ENCODE measurements at places on chromosomes 1 and 21.

GRCh38 chr1:2821373-2821955 lies 20.0 kb upstream of the TTC34 start:
- no peak for DNase-seq

- DNase-seq = no peak
These were observed 192.9 kb downstream of the RHOU start for GRCh38 chr1:228927946-228928898.

GRCh38 chr21:43209575-43210453 lies 41.0 kb downstream of the CRYAA start:
- no peak for DNase-seq

DNA sequence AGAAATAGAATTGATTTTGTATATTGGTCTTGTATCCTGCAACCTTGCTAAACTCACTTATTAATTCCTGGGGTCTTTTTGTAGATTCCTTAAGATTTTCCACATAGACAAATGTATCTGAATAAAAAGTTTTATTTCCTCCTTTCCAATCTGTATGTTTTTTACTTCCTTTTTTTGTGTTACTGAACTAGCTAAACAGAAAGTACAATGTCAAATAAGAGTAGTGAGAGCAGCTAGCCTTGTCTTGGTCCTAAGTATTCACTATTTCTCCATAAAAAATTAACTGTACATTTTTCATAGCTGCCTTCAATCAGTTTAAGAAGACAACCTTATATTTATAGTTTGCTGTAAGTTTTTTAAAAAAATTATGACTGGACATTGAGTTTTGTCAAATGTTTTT lies 74.9 kb downstream of the FASLG start:
- no peak for DNase-seq

- no peak for DNase-seq
These were observed 213.0 kb downstream of the BRINP2 start for GRCh38 chr1:177383715-177384114.

- no peak for DNase-seq
These were observed 210.0 kb downstream of the HLX start for GRCh38 chr1:221089273-221089672.

GRCh38 chr1:43358121-43358745 lies 548 bp upstream of the CDC20 start:
- DNase-seq = no peak

DNA sequence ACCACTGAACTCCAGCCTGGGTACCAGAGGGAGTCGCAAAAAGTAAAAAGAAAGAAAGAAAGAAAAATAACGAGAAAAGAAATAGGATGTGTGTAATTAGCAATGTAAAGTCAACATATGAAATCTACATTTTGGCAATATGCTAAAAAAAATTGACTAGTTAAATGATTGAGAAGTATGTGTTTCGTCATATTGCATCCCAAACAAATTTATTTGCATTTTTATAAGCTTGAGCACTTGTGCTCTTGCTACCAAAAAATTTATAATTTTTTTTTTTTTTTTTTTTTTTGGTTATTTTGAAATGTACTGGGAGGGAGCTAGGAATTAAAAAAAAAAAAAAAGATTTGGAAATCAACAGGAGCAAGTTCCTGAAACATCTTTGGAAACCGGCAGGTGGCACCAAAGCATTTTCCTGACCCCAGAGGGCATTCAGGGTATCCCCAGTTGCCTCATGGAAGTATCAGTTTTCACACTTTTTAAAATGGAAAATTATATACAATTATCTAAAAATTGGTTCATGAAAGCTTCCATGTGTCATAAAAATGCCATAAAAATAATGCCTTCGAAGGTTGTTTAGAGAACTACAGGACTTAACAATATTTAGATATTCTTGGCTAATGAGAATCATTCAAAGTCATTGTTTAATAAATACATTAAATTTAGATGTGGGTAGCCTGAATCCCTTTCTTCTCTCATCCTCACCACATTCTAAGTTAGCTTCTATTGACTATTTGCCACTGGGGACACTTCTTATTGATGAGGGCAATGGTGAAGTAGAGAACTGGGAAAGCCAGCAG lies 4.8 kb upstream of the HEATR1 start:
- DNase-seq = no peak

DNA sequence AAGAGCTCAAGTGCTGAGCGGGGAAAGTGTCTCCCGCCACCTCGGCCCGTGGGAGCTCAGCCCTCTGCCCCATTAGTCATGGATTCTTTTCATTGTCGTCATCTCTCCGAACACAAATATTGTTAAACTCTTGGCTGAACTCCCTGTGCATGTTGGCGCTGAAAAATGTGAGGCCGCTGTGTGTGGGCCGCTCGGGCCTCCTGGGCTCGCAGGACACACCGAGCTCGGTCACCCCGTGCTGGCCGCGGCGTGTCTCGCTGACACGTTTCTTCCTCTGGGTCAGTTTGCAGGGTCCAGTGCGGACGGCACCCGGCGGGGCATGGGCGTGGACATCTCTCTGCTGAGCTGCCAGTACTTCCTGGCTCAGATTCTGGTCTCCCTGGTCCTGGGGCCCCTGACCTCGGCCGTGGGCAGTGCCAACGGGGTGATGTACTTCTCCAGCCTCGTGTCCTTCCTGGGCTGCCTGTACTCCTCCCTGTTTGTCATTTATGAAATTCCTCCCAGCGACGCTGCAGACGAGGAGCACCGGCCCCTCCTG lies 25.6 kb downstream of the SLC45A1 start:
- DNase-seq = no peak

DNA sequence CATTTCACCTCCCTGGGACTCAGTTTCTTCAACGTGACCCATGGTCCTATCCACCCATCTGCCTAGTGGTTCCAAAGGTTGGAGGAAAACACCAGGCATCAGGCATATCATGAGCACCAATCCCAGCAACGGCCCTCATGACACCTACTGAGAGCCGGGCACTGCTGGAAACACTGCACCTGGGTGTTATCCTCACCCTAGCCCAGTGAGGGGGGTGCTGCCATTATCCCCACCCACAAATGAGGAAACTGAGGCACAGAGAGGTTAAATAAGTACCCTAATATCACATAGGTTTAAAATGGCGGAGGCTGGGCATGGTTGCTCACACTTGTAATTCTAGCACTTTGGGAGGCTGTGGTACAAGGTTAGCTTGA lies 206.9 kb downstream of the MATN1 start:
- no peak for DNase-seq

GRCh38 chr1:99176753-99177152 lies 87.5 kb upstream of the PLPPR4 start:
- DNase-seq = no peak

DNA sequence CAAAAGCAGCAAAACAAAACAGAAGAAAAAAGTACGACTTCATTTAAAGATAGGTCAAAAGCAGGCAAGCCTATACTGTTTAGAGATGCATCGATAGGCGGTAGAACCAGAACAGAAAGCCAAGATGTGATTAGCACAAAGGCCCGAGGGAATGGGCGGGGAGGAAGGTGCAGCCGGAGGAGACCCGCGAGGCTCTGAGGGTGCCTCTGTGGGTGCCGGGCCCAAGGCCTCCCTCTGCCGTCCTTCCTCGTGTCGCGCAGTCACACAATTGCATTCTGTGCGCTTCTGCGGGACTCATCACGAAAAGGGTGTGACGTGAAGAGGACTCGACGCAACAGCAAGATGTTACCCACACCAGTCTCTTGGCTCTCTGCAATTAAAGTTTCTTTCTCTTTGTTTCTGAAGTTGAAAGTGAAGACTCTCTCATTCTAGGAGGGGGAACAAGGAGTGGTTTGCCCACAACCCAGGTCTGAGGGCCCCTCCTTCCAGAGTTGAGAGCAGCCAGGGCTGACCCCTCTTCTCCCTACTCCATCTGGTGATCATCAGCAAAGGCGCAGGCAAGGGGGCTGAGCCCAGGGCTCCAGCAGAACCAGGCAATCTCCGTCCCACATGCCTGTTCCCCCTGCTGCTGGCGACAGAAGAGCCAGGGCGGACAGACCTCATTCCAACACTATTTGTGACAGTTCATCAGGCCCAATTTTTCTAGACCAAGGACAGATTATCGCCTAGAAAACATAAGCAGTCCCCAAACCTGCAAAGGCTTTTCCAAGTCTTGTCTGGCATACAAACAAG lies 41.0 kb downstream of the NPHP4 start:
- no peak for DNase-seq

GRCh38 chr1:229001467-229002011 lies 266.3 kb downstream of the RHOU start:
- no peak for DNase-seq

DNA sequence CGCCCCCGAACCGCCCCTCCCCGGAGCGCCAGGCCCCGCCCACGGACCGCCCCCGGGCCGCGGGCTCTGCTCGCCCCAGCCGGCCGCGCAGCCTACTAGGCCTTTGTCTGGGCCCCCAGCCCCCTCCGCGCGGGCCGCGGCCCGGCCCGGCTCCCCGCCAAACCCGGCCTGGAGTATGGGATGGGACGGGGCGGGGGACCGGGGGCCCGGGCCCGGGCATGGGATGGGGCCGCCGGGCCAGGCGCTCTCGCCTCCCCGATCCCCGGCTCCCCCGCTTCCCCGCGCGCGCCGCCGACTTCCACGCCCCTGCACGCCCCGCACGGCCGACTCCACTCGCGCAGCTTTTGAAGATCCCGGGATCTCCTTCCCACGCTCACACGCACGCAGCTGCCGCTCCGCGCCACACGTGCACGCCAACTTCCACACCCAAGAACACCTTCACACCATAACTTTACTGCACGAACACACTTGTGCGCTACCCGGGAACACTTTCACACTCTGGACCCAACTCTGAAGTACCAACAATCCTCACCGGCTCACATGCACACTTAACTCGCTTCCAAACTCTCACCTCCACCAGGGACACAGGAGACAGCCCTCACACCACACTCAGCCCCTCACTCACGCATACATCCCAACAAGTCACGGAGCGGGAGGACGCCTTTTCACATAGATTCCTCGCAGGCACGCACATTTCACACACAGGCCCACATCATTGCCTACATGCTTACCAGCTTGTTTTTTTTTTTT lies 437 bp upstream of the HSPG2 start:
- no peak for DNase-seq
